ENCODE measurements at places on chromosomes 3 and 15.

DNA sequence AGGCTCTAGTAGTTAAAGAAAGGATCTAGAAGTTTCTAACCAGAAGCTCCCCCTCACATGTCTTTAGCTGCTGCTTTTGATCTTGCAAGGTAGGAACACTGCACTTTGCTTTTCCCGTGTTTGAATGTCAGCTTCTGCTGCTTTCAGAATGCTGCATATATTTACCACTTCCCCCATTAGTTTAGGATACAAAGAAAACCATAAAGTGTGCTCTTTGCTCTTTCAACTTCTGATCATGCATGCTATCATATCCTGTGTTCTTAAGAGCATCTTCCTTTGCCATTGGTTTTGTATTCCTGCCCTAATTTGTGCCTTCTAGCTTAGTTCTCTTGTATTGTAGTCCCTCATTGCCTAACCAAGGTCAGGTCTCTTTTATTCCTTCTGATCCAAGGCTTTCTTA is 43.3 kb downstream of the ZNF609 start:
- DNase-seq = no peak

DNA sequence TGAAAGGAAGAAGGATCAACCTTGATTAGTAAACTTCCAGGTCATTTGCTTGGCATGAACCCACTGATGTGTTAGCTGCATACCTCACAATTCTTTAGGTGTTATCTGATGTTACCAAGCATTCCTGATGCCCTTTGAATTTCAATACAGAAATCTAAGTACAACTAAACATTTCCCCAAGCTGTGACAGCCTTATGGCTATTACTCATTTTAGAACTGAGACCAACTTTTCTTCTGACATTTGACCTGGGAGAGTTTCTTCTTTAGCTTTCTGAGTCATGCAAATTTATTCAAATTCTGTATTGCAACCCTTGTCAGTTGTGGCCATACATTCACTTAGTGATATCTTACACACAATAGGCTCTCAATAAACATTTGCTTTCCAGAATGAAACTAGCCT is 124.3 kb downstream of the TIGIT start:
- no peak for DNase-seq

- no peak for DNase-seq
Measured at GRCh38 chr3:89314454-89315098, 207.2 kb downstream of the EPHA3 start.

DNA sequence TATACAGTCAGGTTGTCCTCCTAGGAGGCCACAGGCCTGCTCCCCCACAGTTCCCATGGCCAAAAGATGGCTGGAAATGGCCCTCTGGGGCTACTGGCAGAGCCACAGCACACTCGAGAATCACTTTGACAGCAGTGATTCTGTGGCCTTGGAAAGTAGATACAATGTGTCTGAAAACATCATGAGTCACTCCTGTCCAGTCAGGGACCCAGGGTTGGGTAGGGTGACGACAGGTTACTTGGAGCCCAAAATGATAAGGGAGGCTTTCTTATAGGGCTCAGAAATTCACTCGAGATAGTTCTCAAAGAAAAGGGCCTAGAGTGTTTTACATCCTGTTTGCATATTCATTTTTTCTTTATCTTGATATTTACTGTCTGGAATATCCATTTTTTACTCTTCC is 24.3 kb downstream of the MRPS25 start:
- DNase-seq = no peak

DNA sequence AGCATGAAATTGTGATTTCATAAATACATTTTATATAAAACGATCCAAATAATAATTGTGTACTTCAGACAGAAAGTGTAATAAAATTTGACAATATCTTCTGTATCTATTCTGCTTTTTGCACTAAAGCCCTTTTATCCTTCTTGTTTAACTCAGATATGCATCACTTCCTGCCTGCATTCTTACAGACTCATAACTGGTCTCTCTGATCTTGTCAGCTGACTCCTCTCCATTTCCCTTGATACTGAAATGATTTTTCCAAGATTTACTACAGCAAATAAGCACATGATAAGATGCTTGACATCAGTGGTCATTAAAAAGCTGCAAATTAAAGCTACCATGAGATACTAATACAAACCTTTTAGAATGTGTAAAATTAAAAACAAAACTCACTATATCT is 25.3 kb upstream of the SI start:
- DNase-seq = no peak

DNA sequence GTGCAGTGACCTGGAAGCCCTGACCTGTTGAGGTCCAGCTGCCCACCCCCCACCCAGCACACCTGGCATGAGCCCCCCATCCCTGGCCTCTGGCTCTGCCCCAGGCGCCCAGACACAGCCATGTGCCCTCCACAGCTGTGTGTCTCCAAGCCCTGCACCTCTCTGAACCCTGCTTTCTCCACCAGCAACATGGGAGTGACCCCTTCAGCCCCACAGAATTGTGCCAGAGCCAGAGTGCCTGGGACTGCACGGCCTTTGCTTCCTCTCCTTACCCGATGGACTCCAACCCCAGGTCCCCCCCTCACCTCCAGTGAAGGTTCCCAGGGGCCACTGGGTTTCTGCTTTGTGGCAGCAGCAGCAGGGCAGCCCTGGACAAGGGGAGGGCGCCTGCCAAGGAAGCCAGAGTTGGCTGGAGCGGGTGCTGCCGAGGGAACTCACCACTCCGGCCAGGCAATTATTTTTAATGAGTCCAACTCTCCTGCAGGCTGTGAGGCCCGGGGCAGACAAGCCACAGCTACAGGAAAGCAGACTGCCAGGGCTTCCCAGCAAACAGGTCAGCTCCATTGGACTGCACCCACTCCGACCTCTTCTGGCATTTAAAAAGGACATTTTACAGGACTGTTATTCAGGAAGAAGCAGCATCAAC is 24.1 kb downstream of the PRR20G start:
- DNase-seq = no peak

- DNase-seq = no peak
Measured at GRCh38 chr15:70323111-70323851, 225.6 kb upstream of the TLE3 start.

GRCh38 chr3:98826126-98826525 is 63.0 kb downstream of the ST3GAL6 start:
- no peak for DNase-seq

DNA sequence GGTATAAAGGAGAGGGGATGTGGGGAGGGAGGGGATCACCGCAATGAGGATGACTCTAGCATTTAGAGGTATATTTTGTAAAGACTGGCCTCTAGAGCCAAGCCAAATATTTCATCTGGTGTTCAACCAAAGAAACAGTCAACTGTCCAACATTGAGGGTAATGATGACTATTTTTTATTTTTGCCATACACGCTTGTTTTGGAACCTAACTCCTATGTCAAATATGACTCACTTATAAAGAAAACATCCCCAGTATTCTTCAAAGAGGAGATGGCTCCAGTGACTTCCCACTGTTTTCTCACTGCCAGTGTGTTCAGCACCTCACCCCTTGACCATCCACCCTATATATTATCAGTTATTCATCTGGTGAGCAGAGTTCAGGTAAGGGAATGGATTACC is 77.3 kb downstream of the WNT5A start:
- no peak for DNase-seq

GRCh38 chr3:44960387-44961026 is 15.5 kb downstream of the ZDHHC3 start:
- DNase-seq = no peak

GRCh38 chr3:22296601-22297000 is 545.6 kb upstream of the ZNF385D start:
- DNase-seq = no peak

GRCh38 chr3:115982629-115983028 is 359.3 kb downstream of the GAP43 start:
- no peak for DNase-seq

DNA sequence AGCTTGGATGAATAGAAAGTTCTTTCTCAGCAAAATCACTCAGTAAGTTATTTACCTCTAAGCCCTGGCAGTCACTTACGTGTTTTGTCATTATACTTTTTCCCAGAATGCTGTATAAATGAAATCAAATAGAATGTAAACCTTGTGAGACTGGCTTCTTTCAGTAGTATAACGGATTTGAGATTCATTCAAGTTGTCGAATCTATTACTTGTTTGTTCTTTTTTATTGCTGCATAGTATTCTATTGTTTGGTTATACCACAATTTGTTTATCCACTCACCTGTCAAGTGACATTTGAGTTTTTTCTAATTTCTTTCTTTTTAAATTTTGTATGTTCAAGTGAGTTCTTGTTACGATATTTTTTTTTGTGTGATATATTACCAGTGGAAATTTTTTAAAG is 381.6 kb downstream of the EDEM1 start:
- no peak for DNase-seq

GRCh38 chr15:58934114-58934447 is 602 bp upstream of the SLTM start:
- no peak for DNase-seq

DNA sequence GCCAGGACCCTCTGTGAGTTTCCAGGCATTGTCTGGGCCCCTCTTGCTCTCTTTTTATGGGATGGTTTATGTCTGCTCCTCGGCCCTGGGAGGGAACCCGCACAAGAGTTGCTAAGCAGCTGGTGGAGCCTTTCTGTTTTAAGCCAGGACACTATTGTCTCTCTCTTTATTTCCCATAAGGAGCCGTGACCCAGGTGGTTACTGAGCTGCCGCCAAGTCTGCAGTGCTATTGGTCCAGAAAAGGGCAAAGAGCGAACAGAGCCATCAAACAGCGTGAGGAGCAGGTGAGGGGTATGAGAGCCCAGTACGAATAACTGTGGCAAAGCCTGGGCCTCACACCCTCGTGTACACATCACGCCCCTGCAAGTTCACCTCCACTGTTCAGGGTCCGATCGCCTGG is 280.2 kb downstream of the SHQ1 start:
- no peak for DNase-seq

- DNase-seq = no peak
Measured at GRCh38 chr3:93981649-93982048, 1.7 kb downstream of the ARL13B start.

DNA sequence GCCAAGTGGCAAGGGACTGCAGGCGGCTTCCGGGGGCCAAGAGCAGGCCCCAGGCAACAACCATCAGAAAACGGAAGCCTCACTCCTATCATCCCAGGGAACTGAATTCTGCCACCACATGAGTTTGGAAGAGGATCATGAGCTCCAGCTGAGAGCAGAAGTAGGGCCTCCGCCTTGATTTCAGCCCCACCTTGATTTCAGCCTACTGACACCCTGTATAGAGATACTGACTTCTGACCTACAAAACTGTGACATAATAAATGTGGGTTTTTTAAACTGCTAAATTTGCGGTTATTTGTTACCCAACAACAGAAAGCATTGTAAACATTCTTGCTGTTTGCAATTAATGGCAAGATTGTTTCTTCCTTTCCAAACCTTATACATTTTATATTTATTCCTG is 21.6 kb upstream of the RARRES1 start:
- DNase-seq = no peak

Measured in activated T-helper 9 cell treated with anti-CD3 and anti-CD28 coated beads, Interleukin-2, amount 50 U/mL, for 16 hours (primary cell).